ENCODE measurements at places on chromosomes 3 and 15.

- ATAC-seq: no peak
Measured at GRCh38 chr15:71683411-71684274, 126.7 kb upstream of the NR2E3 start.

DNA sequence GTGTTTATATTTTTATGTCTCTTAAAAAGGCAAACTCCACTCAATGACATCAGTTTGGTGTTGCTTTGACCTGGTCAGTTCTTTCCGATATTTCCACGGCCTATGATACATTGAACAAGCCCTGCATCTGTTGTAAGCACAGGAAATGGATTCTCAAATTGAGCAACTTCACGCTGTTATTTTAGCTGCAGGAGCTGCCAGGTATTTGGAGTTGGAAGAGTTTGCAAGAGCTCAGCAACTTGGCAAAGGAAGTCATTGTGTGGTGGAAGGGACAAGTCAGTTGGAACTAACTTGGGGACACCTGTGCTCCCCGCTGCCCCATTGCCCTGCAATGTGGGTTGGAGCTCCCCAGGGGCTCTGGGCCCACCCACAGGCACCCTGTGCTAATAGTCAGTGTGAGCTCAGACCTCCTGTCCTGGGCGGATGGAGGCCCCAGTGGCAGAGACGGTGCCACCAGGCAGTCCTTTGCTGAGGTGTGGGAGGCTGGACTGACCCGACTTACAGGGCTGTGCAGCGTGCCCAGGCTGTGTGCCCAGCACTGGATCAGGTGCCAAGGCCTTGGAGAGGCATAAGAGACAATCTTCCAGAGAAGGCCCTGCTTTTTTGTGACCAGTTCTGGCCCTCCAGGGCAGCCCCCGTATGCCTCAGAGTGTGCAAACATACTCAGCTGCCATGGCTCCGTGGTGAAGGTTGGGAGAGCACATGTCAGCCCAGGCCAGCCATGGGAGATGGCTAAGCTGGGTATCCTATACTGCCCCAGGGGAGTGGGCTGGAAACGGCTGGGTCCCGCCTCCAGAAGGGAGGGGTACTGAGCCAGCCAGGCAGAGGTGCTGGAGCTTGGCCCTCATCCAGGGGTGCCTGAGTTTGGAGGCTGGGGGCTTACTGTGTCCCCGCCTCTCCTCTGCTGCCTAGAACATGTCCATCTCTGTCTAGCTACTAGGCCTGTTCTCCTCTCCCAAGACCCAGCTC, 43.5 kb downstream of the KY start:
- no peak for ATAC-seq

DNA sequence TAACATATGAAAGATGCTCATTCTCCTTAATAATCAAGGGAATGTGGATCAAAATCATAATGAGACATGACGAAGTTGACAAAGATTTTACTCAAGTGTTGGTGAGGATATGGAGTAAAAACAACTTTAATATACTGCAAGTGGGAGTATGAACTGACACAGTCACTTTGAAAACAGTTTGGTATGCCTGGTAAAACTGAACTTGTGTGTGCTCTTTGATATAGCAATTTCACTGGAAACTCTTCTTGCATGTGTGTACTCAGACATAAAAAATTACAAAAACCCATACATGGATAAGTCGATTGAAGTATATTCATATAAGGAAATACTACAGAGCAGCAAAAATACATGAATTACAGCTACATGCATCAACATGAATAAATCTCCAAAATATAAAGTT, 182.5 kb downstream of the NFKBIZ start:
- no peak for ATAC-seq

DNA sequence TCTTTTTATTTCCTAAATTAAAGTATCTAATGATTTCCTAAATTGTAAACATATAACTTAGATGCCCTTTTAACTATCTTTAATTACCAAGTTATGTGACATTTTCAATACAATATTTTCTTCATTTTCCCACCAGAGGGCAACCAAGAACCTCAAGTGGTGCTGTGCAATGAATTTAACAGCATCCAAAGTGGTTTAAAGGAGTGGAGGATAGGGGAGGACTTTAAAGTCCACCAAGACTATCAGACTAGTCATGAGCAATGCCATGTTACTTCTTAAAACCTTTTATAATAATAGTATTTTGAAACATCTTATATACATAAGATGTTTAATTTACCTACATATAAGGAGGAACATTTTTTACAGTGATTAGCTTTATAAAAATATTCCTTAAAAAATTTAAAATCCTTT, 74.4 kb downstream of the DLG1 start:
- ATAC-seq: peak; percentile 43

GRCh38 chr3:183381673-183382072, 46.7 kb downstream of the MCF2L2 start:
- ATAC-seq: no peak

- ATAC-seq: no peak
Measured at GRCh38 chr3:5275529-5275928, 88.0 kb downstream of the EDEM1 start.

DNA sequence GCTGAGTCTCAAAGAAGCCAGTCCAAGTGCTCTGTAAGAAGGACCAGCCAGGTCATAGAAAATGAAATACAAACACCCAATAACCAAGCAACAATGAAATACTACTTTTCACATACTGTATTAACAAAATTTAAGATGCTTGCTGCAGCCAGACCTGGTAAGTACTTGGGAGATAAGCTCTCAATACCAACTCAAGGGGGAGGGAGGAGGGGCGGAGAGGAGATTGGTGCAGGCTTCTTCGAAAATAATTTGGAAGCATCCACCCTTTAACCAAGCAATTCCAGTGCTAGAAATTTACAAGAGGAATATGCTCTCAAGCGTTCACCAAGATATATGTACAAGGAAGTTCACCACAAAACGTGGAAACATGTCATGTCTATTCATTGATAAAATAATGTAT, 7.6 kb upstream of the LRRC2 start:
- ATAC-seq: no peak

DNA sequence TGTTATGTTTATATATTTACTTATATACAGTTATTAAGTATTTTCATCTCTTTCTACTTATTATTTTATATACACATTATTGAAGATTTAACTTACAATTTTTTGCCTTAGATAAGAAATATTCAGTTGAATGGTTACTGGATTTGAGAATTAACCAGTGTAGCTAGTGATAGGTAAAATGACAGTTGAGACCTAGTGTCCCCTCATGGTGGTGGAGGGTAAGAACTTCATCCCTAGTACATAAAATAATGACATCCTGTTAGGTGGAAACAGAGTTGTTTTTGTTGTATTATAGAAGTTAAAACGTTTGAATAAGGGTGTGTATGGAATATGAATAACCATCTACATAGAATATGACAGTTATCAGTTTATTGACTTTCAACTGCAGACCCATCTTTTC, 1152.4 kb upstream of the ALCAM start:
- ATAC-seq: no peak

DNA sequence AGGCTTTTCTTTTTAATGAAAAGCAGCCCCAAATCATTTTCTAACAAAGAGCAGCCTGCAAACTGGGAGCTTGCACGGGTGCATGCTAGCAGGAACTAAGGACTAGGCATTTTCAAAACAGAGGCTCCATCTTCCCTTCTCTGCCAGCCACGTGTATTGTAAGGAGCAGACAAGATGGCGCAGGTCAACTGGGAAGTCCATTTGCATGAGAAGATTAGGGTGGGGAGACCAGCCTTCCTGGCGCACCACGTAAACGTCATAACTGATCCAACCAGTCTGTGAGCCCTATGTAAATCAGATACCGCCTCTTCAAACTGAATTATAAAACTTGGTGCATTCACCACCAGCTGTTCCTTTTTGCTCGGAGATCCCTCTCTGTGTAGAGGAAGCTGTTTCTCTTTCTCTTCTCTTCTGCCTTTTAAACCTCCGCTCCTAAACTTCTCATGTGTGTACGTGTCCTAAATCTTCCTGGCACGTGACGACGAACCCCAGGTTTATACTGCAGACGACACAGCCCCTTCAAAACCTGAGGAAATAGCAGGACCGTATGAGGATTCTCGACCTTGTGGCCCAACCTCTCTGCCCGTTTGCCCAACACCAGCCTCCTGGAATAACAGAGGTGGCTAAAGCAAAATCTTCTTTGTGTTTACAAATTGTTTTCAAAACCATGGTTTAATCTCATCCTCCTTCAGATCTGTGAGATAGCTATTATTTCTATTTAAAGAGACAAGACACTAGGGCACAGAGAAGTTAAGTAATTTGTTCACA, 26.4 kb upstream of the SLC30A4 start:
- no peak for ATAC-seq

DNA sequence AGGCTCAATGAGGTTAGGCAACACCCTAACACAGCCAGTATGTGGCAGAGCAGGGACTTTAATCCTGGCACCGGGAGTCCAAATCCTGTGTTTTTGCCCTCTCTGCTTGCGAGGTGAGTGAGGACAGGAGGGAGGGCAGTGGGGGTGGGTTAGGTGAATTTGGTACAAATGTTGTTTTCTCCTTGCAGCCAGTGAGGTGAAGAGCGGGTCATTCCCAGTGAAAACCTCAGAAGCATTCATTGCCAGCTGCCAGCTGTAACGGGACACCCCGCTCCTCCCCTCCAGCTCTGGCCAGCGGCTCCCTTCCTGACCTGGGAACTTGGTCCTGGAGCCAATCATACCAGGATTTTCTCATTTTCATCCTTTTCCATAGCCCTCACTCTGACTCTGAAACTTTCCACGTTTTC, 45.7 kb upstream of the RAB6B start:
- no peak for ATAC-seq

GRCh38 chr3:42652611-42653302, 740 bp upstream of the ZBTB47 start:
- no peak for ATAC-seq

DNA sequence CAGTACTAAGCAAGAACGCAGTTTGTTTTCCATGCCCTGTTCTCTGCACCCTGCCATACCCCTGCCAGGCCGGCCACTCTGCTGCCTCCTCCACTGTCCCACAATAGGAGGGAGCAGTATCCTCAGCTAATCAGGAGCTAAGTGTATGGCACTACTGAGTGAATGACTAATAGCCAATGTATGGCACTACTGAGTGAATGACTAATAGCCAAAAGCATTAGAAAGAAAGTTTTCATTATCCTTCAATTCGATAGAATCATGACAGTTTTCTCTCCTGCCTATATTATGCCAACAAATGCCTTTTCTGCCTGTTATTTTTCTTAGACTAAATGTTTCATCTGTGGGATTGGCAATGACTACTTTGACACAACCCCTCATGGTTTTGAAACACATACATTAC, 107.5 kb upstream of the CHRM5 start:
- no peak for ATAC-seq

DNA sequence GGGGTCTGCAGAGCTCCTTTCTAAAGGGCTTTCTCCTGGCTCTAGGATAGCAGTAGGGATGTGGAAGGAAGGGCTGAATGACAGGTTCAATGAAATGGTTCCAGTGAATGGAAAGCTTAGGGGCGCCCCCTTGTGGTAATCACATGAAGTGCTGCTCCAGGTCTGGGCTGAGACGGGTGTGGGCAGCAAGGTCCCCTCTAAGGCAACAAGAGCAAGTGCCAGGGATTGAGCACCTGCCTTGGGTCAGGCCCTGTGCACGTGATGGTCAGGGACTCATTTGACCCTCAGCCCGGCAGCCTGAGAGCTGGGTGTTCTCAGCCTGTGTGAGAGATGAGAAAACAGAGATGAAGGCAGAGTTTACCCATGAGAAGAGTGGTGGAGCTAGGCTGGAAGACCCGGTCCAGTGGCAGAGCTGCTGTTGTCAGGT, 12.1 kb upstream of the CX3CR1 start:
- ATAC-seq: no peak

- no peak for ATAC-seq
Measured at GRCh38 chr3:80785475-80785874, 976.0 kb downstream of the GBE1 start.

DNA sequence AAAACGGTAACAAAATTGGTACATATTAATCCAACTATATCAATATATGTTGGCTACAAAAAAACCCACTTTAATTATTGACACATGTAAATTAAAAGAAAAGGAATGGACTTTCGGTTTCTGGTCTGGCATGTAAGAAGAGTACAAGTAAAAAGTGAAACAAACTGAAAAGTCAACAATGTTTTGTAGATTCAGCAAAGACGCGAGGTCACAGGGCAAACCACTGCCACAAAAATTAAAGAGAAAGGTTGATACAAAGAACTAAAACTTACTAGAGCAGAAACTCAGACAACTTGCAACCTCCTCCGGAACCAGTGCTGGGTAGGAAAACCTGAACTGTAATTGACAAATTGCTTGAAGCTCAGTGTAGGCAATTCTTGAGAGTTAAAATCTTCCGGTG, 110.6 kb upstream of the ARPP21 start:
- ATAC-seq: no peak

DNA sequence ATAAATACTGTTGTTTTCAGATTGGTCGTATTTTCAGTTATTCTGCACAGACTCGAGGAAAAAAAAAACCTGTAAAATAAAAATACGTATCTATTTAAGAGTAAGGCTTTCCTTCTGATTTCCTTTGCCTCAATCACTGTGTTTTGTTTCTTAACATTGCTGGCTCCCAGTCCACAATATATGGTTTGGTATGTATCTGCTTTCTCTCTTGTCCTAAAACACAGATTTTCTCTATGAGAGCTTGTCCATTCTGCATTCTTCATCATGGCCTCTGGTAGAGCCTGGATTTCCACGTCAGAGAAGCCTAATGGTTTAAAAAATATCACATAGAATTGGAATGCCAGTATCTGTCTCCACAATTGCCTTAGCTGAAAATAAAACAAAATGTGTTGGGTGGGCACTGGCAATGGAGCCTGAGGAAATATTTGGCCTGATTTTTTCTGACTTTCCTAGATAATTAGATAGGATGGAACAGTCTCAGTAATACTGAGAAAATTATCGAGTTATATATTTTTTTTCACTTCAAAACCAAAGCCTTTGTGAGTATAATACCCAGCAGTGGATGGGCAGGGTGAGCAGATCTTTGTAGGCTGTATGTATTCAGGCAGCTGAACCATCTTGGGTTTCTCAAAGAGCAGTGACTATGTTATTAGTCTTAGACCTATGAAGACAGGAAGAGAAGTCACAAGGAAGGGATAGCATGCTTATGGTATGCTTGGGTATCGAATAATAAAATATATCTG, 1.9 kb downstream of the CD200 start:
- ATAC-seq: no peak
